ENCODE measurements at places on chromosomes 7 and 10.

DNA sequence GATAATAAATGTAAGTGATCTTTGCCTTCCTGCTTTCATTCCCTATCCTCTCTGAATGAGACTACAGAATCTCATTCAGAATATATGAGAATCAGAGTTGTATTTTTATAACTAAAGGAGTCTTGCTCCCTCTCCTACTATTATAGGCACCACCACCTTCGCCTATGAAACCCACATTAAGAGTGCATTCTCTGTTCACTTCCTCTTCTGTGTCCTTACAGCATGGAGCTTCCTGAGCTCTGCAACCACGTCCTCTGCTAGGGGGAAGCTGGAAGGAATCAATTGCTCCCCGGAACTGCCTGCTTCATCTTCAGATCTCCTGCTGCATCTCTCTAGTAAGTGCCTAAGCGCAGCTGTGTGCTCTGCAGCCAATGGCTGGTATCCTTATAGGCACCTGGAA is 820.7 kb downstream of the GRID1 start:
- no peak for DNase-seq

DNA sequence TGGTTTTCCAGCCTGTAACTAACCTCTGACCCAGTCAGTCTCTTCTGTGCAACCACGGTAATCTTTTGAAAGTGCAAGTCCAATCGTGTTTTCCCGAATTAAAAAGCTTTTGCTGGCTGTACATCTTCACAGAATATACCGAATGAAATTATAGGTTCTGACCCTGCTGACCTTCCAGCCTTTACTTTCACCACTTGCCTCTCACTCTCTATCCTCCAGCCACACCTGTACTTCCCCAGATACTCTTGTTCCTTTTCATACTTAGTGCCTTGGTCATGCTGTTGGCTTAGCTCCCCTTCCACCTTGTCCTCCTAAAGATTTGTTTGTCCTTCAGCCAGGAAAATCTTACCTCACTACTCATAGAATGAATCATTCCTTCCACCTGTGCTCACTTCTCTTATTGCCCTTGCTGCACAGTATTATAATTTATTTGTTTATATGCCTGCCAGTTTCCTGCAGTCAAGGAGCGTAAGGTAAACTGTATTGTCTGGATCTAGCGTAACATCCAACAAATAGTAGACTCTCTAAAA is 2.3 kb upstream of the PNPLA8 start:
- DNase-seq = peak; percentile 89

DNA sequence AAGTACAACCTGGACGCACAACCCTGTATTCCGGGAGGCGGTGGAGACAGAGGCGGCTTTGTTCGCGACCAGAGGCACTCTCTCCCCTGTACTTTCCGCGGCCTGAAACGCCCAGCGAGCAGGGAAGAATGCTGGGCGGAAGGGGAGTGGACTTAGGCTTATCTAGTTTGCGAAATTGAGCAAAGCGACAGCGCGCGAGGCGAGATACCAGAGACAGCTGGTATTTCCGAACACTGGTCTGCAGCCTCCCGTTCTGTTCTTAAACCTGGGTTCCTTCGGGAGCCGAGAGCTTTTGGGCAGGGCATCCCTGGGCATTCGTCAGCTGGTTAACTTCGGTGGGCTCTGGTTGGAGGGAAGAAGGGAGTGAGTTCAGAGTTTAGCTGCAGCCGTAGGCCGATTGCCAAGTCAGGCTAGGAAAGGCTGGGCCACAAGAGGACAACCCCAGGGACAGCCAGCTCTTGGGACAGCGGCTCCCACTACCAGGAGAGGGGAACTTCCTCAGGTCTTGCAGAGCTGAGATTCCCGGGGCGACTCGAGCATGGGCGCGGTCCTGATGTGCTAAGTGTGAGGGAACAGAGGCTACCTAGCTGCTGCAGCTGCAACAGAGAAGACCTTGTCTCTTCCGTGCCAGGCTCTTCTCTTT is 3.9 kb downstream of the HMX3 start:
- peak; percentile 84 for DNase-seq

DNA sequence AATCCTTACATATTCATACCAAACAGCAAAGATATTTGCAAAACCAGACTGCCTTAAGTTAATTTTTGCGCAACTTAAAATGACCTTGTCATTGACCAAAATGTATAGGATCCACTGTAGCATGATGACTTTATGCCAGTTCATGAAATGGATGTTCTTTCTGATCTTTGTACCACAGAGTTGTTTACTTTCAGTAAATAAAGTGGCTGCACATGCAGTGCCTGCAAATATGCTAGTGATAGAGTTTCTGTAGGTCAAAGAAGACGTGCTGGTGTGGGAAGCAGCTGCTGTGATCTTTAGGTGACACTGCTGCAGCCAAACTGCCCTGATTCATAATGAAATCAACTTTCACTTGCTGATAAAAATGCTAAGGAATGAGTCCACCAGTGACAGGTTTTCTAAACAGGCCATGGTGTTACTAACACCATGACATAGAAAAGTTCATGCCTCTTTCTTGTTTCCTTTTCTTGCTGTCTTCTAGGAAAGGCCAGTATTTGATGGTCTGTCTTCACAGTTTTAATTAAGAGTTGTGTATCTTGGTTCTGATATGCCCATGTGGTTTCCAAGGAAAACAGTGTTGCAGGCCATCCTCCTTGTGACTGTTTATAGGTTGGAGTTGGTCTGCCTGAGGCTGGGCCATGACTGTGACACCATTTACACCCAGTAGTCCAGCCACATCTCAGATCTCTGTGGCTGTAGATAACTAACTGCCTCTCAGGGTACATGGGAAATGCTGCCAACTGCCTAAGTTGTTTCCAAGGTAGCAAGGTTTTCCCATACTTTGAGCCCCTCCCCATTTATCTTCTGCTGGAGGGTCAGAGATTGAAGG is 62.5 kb downstream of the INSYN2A start:
- no peak for DNase-seq

- no peak for DNase-seq
Observed at GRCh38 chr10:29830531-29831512, 196.1 kb upstream of the SVIL start.

DNA sequence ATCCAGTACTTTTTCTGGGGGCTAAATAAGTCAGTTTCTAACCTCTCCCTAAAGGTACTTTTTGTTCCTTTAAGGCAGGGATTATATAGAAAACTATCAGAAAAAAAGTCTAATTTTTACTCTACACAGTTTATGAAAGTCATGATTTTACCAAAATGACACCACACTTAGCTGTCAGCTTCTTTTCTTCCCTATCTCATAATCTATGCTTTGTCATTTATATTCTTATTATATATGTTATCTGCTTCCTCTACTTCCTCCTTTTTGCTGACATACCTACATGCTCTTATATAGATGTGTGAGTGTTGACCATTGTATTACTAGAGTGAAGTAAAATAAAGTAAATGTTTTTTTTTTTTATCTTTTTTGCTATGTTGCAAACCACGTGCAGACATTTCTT is 203.9 kb upstream of the CHRM2 start:
- no peak for DNase-seq

GRCh38 chr10:115649217-115649616 is 556.1 kb downstream of the ATRNL1 start:
- no peak for DNase-seq

DNA sequence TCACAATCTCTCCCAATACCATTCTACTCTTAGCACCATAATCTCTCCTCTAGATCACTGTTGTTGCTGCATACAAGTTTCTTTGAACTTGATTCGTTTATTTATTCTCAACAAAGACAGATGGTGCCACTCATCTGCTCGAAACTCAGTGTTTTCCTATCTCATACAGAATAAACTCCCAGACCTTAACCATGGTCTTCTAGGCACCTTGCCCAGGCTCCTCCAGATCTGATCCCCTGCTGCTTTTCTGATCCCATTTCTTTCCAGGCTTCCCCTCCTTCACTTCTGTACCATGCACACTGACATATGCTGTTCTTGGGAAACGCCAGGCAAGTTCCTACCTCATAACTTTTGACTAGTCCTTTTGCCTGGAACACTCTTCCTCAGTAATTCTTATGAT is 645.7 kb downstream of the DNAJB9 start:
- DNase-seq = no peak

- peak; percentile 52 for DNase-seq
Observed at GRCh38 chr10:62817121-62817765, 1.1 kb upstream of the EGR2 start.

DNA sequence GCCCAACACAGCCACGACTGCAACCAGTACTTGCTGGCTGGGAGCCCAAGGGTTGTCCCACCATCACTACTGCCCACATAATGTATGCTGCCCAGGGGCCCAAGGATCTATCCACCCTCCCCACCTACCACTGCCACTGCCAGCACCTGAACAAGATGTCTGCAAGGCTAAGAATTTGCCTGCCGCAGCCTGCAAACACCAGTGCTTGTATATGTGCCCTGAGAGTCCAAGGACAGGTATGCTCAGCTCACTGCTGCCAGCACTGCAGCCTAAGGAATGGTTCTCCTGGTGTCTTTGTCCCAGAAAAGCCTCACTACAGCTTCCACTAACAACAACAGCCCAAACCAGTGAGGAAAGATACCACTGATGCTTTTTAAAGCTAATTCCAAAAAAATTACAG is 1174.0 kb downstream of the SORCS1 start:
- DNase-seq = no peak
